ENCODE measurements at places on chromosomes 13 and 19. TPM values are rescaled to one million over a fixed set of nuclear protein-coding genes. Genes with fewer than 3 reads are reported as not detected.
A peak's percentile ranks its signal among the peaks of the same experiment; 100 is the strongest.

- no peaks in the 10 kb centered on the region for H3K27me3 ChIP-seq
- peak overlapping the region; percentile 66 for H3K4me3 ChIP-seq
- peaks cover 36% of the 10 kb centered on the region for H3K36me3 ChIP-seq
- peaks cover 20% of the 10 kb centered on the region for H3K4me1 ChIP-seq
- H3K27ac ChIP-seq: no peak overlapping the region
Observed at GRCh38 chr19:51903192-51903591, 1.6 kb downstream of the ZNF649 start.

The TJP3 gene
- 4.2 TPM for total RNA-seq

GRCh38 chr19:52533901-52534300 is 6.4 kb downstream of the ZNF808 start:
- H3K36me3 ChIP-seq: peaks cover 5% of the 10 kb centered on the region
- no peak for DNase-seq
- H3K4me3 ChIP-seq: no peak overlapping the region
- H3K4me1 ChIP-seq: peaks cover 18% of the 10 kb centered on the region
- H3K27me3 ChIP-seq: no peaks in the 10 kb centered on the region
- H3K27ac ChIP-seq: no peak overlapping the region

DNA sequence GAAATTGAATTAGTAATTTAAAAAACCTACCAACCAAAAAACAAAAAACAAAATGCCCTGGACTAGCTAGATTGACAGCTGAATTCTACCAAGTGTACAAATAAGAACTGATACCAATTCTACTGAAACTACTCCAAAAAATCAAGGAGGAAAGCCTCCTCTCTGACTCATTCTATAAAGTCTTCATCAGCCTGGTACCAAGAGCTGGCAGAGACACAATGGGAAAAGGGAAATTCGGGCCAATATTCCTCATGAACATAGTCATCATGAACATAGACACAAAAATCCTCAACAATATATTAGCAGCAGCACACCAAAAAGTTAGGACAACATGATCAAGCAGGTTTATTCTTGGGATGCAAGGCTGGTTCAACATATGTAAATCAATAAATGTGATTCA is 2667.7 kb upstream of the PCDH20 start:
- no peak for DNase-seq
- no peaks in the 10 kb centered on the region for H3K4me1 ChIP-seq
- H3K36me3 ChIP-seq: no peaks in the 10 kb centered on the region
- H3K4me3 ChIP-seq: no peak overlapping the region
- H3K27ac ChIP-seq: no peak overlapping the region
- no peaks in the 10 kb centered on the region for H3K27me3 ChIP-seq

DNA sequence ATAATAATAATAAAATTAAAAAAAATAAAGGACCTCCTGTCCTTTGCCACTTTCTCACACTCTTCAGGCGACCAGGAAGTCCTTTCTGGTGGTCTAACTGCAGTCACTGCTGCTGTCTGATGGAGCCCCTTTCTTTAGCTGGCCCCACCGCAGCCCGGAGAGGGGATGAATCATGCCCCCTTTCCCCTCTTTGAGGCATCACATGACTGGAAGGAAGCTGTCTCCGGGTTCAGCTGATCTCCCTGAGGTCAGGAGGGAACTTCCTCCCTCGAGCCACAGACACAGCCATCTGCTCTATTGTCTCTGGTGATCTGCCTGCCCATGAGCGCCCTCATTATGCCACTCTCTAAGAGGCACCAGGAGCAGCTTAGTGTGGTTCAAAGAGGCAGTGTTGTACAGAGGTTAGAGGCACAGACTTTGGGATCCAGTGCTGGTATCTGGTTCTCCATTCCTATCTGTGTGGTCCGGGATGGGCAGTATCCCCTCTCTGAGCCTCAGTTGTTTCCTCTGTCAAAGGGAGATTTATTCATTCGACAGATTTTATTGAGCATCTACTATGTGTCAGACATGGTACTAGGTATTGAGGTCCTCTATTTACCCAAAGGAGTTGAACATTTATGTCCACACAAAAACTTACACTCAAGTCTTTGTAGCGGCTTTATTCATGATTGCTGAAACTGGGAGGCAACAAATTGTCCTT is 30.0 kb downstream of the VAV1 start:
- no peaks in the 10 kb centered on the region for H3K36me3 ChIP-seq
- H3K27me3 ChIP-seq: no peaks in the 10 kb centered on the region
- H3K4me1 ChIP-seq: peaks cover 12% of the 10 kb centered on the region
- H3K27ac ChIP-seq: no peak overlapping the region
- peak overlapping the region; percentile 9 for H3K4me3 ChIP-seq

DNA sequence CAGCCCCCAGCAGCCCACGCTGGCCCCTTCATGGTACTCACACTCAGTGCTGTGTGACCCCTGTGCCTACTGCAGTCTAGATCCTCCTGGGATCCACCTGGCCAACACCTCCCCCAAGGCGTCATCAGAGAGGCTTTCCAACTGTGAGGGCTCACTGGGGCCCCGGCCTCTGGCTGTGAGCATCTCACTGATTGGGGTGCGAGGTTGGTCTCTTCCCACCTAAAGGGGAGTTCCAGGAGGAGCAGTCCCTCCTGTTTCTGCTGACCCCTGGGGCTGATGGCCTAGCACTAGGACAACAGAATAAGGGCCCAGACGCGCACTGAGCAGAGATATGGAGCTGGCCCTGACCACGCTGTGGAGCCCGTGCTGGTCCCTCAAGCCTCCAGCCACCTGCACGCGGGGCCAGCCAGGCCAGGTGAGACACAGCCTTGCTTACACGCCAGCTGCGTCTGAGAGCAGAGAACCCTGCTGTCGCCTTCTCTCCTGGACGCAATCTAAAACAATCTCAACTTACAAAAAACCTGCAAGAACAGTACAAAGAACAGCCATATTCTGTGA is 32.2 kb downstream of the ELL start:
- no peak overlapping the region for H3K27ac ChIP-seq
- H3K27me3 ChIP-seq: no peaks in the 10 kb centered on the region
- H3K4me3 ChIP-seq: no peak overlapping the region
- no peaks in the 10 kb centered on the region for H3K36me3 ChIP-seq

DNA sequence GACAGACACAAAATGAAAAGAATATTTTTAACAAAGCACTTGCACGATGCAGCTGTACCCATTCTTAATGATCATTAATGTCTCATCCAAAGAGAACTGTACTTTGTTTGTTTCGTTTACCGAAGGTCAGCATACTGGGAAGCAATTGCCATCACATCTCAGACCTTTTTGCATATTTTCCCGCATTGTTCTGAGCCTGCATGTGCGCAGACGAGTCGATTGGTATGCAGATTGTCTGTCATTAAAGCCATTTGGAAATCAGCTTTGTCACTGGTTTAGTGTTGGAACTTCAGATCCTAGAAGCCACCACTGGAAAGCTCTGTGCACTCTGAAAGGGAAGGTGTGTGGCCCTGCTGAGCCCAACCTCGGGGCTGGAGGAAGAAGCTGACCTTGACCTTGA is 15.6 kb downstream of the SPACA7 start:
- DNase-seq: peak; percentile 57
- no peaks in the 10 kb centered on the region for H3K36me3 ChIP-seq
- no peaks in the 10 kb centered on the region for H3K4me1 ChIP-seq
- no peak overlapping the region for H3K4me3 ChIP-seq
- H3K27me3 ChIP-seq: no peaks in the 10 kb centered on the region
- H3K27ac ChIP-seq: no peak overlapping the region

GRCh38 chr13:38415233-38415632 is 65.6 kb downstream of the UFM1 start:
- no peak overlapping the region for H3K4me3 ChIP-seq
- H3K27me3 ChIP-seq: no peaks in the 10 kb centered on the region
- no peaks in the 10 kb centered on the region for H3K36me3 ChIP-seq
- H3K27ac ChIP-seq: no peak overlapping the region

- no peaks in the 10 kb centered on the region for H3K27me3 ChIP-seq
- peak within 1 kb of the TSS; percentile 58 for H3K4me3 ChIP-seq
- H3K27ac ChIP-seq: peak within 1 kb of the TSS; percentile 80
- DNase-seq: no peak
- peaks cover 36% of the 10 kb centered on the region for H3K36me3 ChIP-seq
- H3K4me1 ChIP-seq: peaks cover 44% of the 10 kb centered on the region
Observed at GRCh38 chr19:35742121-35742724, at the start of gene IGFLR1. Gene IGFLR1, minus strand, starts transcription at chr19:35742452. Its CDS starts 1,272 bp downstream, at chr19:35741180.

DNA sequence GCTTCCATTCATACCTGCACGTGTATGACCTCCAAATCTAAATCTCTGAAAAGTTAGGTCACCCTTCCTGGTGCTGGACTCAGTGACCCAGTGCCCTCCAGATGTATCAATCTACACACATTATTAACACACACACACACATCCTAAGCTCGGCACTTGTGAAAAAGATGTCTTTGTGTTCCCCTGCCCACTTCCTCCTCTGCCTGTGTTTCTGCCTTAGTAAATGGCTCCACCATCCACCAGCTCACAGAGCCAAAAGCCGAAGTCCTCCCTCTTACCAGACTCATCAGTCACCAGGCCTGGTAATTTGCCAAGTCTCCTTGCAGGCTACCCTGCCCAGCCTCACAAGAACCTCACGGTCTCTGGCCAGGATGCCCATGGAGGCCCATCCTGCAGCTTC is 131.5 kb downstream of the SHISA2 start:
- no peak overlapping the region for H3K27ac ChIP-seq
- no peaks in the 10 kb centered on the region for H3K36me3 ChIP-seq
- DNase-seq: no peak
- H3K4me1 ChIP-seq: no peaks in the 10 kb centered on the region
- no peaks in the 10 kb centered on the region for H3K27me3 ChIP-seq

The GPR4 gene
- total RNA-seq: 0.42 TPM

GRCh38 chr19:44846455-44847143 is 502 bp downstream of the NECTIN2 start:
- no peak for DNase-seq
- peaks cover 49% of the 10 kb centered on the region for H3K4me1 ChIP-seq
- H3K36me3 ChIP-seq: no peaks in the 10 kb centered on the region
- H3K27me3 ChIP-seq: no peaks in the 10 kb centered on the region

The IFNL1 gene
- not detected for total RNA-seq

GRCh38 chr19:10898633-10899032 is 27.3 kb downstream of the CARM1 start:
- H3K4me1 ChIP-seq: peaks cover 72% of the 10 kb centered on the region
- H3K4me3 ChIP-seq: no peak overlapping the region
- no peak for DNase-seq

DNA sequence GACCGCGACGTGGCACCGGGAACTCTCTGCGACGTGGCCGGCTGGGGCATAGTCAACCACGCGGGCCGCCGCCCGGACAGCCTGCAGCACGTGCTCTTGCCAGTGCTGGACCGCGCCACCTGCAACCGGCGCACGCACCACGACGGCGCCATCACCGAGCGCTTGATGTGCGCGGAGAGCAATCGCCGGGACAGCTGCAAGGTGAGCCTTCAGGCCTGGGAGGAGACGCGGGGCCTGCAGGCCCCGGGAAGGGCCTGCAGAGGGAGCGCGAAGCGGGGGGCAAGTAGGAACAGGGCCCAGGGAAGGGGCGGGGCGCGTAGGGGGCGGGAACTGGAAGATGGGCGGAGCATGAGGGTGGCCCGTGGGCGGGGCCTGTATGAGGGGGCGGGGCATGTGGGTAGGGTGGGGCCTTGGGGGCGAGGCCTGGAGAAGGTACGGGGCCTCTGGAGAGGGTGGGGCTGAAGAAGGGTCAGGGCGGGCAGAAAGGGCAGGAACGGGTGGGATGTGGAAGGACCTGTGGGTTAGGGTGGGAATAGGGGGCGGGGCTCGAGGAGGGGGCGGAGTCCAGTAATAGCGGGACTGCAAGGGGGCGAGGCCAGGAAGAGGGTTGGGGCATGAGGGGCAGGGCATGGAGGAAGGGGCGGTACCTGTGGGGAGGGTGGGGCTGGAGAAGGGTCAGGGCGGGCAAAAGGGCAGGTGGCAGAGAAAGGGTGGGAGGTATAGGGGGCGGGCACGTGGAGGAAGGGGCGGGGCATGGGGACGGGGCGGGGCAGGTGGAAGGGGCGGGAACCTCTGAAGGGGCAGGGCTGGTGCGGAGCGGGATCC is 2.5 kb downstream of the CFD start:
- no peak overlapping the region for H3K27ac ChIP-seq
- DNase-seq: no peak
- H3K27me3 ChIP-seq: no peaks in the 10 kb centered on the region
- H3K4me3 ChIP-seq: peak overlapping the region; percentile 7
- peaks cover 44% of the 10 kb centered on the region for H3K4me1 ChIP-seq

DNA sequence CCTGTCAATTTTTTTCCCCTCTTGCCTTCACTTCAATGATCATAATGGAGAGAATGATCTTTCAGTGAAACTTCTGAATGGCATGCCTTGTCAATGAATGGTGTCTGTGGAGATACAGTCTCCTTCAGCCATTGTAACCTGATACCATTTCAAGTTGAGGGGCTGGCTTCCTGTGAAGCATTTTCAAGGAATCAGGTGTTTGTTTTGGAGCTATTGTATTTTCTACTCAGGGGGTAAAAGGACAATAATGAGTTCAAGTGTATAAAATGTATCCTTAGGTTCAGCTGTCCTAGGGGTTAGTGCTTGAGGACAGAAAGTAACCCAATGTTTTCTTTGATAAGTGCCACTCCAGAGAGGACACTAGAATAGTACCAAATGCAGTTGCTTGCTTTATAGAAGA is 23.8 kb upstream of the CBY2 start:
- H3K27ac ChIP-seq: no peak overlapping the region
- no peaks in the 10 kb centered on the region for H3K36me3 ChIP-seq
- DNase-seq: no peak
- no peak overlapping the region for H3K4me3 ChIP-seq
- H3K4me1 ChIP-seq: no peaks in the 10 kb centered on the region

DNA sequence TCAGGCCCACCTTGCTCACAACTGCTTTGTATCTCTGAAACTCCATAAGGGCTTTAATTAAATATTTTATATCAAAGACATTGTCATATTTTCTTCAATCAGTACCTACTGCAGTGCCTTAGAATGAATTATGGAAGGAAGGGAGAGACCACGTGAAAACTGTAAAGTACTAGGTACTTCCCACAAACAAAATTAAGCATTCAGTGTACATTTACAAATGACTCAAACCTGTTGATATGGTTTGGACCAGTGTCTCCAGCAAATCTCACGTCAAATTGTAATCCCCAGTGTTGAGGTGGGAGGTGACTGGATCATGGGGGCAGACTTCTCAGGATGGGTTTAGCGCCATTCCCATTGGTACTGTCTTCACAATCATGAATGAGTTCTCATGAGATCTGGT is 23.2 kb downstream of the KCTD12 start:
- H3K4me3 ChIP-seq: no peak overlapping the region
- H3K36me3 ChIP-seq: no peaks in the 10 kb centered on the region
- DNase-seq: no peak
- peaks cover 5% of the 10 kb centered on the region for H3K4me1 ChIP-seq
- no peaks in the 10 kb centered on the region for H3K27me3 ChIP-seq
- H3K27ac ChIP-seq: no peak overlapping the region

DNA sequence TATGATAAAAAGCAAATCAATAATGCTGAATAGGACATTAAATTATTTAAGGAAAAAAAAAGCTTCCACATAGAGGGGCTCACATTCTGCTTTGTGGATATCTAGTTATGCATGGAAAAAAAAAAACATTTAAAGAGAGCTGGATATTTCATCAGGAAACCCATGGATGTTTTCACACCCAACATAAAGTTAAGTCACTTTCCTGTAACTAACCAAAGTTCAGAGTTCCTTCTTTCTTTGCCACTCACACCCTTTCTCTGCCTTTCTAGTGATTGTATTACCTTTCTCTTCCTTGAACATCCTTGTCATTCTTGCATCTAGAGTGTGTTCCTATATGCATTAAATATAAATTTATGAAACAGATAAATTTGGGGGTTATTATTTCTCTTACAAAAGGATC is 47.2 kb downstream of the RFXAP start:
- no peak overlapping the region for H3K4me3 ChIP-seq
- DNase-seq: no peak
- H3K27me3 ChIP-seq: no peaks in the 10 kb centered on the region
- no peaks in the 10 kb centered on the region for H3K4me1 ChIP-seq
- H3K36me3 ChIP-seq: peaks cover 77% of the 10 kb centered on the region

The PGLYRP1 gene
- not detected for total RNA-seq

Measured in esophagus muscularis mucosa (tissue), 4 donors.